Stimulated activated CD4-positive, alpha-beta T cell treated with anti-CD3 and anti-CD28 coated beads, Interleukin-2, amount 100 ng/mL, for 4 hours (primary cell): ENCODE measurements at places on chromosomes 7 and 10.
A peak's percentile ranks its signal among the peaks of the same experiment; 100 is the strongest.

GRCh38 chr7:15470825-15471668, 90.8 kb downstream of the AGMO start:
- DNase-seq = no peak

DNA sequence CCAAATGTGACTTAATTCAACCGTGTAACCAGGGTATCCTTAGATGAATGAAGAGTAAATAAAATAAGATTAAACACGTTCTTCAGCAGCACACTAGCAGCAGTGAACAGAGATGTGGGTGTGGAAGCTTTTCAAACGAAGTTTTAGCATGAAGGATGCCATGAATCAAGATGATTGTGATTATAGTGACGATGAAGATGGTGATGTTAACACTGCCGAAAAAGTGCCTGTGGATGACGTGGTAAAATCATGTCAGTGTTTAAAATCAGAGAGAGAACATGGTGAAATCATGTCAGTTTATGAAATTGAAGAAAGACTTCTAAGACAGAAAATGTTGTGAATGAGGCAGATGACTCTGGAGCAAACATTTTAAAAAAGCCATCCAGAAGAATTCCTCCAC, 19.2 kb downstream of the LCOR start:
- no peak for DNase-seq

DNA sequence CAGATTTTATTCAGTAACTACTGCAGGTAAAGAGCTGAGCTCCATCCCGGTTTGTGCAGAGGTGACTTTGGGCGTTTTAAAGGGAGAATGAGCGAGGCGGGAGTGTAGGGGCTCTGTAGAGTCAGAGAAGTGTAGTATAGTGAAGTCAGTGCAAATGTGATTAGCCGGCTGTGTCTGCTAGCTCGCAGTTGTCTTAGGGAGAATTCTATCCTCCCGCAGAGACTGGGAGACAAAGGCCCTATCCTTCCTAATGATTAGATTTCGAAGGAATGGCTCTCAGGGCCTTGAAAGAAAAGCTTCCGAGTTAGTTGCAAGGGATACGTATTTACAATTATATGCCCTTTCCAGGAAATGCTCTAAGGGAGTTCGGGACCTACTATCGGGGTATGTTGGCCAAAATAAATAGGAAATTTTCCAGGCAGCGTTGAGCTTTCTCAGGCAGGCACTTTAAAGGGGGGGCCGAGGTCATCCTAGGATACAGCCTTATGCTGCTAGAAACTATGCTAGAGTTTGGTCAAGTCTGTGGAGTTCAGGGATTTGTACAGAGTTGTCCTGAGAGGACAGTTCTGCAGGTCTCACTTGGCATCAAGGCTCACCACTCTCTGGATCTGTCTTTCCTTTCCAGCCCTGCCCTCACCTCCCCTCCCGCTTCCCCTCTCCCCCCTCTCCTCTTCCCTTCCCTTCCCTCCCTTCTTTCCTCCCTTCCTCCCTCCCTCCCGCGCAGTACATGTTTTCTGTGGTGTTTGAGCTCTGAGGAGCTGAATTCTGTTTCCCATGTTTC, 825 bp downstream of the MRPL32 start:
- no peak for DNase-seq

- no peak for DNase-seq
Measured at GRCh38 chr7:41010967-41011366, 691.9 kb downstream of the INHBA start.

DNA sequence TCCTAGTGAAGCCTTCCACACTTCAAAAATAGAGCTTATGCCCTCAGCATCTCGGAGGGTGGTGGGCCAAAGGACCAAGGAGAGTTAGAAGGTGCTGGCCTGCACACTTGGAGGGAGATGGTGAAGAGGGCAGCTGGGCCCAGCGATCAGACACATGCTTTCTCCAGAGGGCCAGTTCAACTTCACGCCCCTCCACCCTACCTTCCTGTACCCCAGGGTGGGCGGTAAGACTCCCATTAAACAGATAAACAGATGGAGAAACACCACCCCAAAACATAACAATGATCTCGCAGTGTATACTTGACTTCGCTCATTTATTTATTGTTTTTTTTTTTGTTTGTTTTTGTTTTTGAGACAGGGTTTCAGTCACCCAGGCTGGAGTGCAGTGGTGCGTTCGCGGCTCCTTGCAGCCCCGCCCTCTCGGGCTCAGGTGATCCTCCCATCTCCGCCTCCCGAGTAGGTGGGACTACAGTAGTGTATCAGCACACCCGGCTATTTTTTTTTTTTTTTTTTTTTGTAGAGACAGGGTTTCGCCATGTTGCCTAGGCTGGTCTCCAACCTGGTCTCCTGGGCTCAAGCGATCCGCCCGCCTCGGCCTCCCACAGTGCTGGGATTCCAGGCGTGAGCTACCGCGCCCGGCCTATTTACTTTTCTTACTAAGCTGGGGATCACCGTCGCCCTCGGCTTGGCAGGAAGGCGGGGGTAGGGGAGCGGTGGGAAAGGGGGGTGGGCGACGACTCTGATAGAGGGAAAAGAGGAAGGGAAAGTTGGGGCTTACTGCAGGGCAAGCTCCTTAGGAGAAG, 1.8 kb downstream of the C10orf95 start:
- peak; percentile 87 for DNase-seq

DNA sequence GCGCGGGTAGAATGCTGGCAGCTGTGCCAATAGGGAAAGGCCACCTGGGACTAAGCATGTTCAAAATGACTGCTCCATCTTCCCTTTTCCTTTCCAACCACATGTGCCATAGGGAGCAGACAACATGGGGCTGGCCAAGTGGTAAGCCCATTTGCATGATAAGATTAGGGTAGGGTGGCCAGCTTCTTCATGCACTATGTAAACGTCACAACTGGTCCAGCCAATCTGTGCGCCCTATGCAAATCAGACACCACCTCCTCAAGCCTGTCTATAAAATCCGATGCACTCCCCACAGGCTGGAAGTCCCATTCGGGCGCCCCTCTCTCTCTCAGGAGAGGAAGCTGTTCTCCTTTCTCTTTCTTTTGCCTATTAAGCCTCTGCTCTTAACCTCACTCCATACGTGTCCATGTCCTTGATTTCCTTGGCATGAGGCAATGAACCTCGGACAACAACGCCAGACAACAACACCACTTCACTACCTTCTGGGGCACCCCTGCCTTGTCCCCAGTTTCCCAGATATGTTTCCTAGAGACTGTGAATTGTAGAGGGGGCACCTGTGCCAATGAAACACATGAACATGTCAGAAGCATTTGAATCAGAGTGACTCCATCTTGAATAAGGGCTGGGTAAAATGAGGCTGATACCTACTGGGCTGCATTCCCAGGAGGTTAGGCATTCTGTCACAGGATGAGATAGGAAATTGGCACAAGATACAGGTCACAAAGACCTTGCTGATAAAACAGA, 19.1 kb upstream of the EXOC6 start:
- DNase-seq = no peak

DNA sequence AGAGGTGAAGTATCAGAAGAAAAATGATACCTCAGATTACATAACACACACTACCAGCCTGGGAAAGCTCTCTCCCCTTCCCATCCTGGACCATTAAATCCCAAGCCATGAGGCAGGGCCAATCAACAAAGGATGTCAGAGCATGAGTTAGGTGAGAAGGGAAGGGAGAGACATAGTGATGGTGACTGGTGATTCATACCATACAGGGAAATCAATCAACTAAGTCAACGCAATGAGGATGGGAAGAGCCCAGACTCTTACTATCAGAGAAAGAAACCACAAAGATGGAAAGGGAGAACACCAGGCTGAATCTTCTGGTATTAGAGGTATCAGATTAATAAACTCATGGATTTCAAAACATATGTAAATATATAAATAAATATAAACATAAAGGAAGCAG, 185.4 kb downstream of the KMT2E start:
- no peak for DNase-seq

GRCh38 chr10:101968286-101968939, 87.6 kb downstream of the ARMH3 start:
- no peak for DNase-seq

- no peak for DNase-seq
Measured at GRCh38 chr10:124240839-124241291, 147.5 kb upstream of the CHST15 start.

DNA sequence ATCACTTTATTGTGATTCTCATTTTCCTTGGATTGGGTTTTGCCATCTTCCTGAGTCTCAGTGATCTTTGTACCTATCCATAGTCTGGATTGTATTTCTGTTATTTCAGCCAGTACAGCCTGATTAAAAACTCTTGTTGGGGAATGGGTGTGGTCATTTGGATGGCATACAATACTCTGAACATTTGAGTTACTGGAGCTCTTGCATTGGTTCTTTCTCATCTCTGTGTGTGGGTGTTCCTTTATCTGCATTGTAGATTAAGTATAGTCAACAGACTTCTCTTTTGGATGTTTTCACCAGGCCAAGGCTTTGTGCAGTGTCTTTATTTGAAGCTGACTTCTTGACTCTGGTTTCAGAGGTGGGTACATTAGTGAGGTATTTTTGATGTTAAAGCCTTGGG, 42.2 kb downstream of the RUNDC3B start:
- DNase-seq = no peak

DNA sequence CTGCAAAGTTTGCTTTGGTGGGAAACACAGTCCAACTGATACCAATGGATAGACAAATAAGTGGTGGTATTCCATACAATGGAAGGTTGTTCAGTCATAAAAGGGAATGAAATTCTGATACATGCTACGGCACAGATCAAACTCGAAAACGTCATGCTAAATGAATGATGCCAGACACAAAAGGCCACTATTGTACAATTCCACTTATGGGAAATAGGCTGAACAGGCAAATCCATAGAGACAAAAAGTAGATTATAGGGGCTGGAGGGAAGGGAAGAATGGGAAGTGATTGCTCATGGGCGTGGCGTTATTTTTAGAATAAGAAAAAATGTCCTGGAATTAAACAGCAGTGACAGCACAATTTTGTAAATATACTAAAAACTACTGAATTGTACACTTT, 66.0 kb upstream of the FOXK1 start:
- DNase-seq = no peak

- DNase-seq = no peak
Measured at GRCh38 chr7:24517166-24517565, 56.1 kb upstream of the PALS2 start.

DNA sequence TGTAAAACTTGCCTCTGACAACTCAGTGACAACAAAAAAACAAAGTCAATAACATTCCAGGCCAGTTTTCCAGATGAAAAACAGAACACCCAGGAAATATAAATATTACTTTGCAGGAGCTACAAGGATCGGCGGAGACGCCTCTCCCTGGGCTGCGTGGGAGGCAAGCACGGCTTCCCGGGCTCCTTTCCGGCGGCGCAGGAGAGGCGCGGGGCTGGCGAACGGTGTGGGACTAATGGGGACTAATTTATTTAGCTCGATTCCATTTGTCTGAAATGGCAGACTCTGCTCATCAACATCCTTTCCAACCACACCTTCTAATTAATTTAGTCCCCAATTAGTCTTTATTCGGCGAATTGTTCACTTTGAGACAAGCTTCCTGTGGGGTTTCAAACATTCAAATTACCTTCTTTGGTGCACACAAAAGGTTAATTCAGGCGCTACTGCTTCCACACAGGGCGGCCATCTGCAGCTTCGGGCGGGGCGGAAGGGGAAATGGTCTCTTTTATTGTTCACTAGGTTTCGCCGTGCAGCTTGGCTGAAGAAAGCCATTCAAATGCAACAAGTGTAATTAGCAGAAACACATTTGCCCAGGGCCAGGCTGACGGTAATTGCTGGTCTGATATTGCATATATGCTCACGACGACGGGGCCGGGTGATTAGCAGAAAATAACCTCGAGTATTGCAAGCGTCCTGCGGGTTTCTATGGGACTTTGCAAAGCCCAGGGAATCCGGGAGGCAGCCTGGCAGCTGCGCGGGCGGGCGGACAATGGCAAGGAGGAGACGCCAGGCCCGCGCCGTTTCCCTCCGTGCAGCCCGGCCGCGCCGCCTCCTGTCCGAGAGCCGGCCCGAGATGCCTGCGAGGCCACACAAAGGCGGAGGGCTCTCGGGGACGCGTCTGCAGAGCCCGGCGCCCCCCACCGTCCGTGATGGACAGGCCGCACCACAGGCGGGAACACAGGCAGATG, 270.1 kb downstream of the PTPRN2 start:
- no peak for DNase-seq

GRCh38 chr7:17104419-17104818, 194.0 kb upstream of the AHR start:
- DNase-seq = no peak

DNA sequence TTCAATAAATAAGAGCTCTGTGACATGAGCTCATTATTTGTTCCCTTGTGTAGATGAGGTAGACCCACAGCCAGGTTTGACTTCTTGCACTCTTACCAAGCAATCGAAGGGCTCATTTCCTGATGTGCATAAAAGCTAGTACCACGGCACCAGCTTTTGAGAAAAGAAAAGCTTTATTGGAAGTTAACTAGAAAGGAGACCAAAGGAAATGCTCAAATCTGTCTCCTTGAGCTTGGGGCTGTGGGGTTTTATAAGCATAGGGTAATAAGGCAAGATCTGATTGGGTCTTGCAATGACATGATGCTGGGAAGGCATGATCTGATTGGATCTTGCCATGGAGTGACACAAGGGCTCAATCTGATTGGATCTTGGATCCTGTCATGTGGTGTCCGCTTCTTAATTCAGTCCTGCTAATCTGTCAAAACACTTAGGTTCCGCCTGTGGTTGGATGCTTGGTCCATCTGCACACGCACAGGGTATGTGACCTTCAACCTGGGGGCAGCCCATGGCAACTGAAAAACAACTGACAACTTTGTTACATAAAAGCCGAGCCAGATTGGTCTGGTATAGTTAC, 47.8 kb upstream of the FRMD4A start:
- DNase-seq = no peak

DNA sequence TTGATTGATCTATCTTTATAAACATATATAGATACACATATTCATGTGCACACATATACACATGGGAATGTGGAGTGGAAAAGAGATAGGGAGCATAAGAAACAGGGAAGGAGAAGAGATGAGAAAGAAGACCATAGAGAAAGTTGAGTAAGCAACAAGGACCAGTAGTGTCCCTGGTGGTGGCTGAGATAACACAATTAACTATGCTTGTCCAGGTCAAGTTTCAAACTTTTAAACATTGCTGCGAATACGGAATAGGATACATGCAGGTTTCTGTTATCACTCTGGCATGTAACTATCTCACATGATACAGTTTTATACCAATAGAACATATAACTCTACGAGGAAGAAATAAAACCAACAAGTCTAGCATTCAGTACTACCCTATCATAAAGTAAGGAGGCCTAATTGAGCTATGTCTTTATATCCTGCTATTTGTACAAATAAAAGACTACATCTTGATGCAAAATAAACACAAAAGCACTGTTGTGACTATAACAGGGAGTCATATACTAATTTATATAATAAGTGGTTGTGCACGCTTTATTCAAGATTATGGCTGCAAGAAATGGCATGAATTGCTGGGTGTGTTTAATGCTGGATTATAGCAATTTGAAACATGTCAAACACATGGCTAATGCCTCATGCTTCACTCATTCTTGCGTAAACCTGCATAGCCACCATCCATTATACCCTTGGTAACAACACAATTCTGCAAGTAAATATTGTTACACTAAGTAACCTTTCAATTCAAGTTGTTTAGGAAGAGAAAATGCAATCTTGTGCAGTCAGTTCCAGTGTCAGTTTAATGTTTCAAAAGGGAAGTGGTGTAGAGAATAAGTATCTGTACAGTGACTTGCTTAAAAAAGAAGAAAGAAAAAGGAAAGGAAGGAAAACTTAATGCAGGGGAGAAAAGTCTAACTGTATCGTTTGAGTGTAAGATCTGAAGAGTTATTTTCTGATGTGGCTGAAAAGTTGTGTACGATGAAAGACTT, 8.2 kb downstream of the FOXP2 start:
- DNase-seq = no peak

- DNase-seq = no peak
Measured at GRCh38 chr7:95092324-95092723, 184.9 kb downstream of the PPP1R9A start.

- DNase-seq = no peak
Measured at GRCh38 chr10:27724287-27724686, 21.3 kb downstream of the MKX start.
